Left renal cortex interstitium (tissue), 4 donors: ENCODE measurements at places on chromosomes 2 and 18. TPM values are rescaled to one million over a fixed set of nuclear protein-coding genes. Genes with fewer than 3 reads are reported as not detected.

- no peak for DNase-seq
Measured at GRCh38 chr2:128306931-128307460, 11.7 kb downstream of the HS6ST1 start.

DNA sequence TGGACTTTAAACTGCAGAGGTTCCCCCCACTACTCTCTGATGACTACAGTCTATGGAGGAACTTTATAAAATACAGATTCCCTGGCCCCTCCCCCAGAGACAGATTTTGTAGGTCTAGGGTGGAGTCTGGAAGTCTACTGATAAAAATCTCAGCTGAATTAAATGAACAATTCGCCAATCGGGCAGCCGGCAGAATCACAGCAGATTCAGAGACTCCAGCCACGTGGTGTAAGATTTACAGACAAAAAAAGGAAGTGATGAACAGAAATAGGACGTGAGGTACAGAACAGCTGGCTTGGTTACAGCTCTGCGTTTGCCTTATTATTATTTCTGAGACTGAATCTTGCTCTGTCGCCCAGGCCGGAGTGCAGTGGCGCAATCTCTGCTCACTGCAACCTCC lies 21.4 kb upstream of the MTA3 start:
- no peak for DNase-seq

- DNase-seq: peak; percentile 65
Measured at GRCh38 chr18:74196220-74197119, 48.1 kb downstream of the TIMM21 start.

- no peak for DNase-seq
Measured at GRCh38 chr2:85584354-85584856, at the start of gene VAMP5. VAMP5 (plus strand) TSS chr2:85584431; CDS start chr2:85584491, 60 bp downstream.

GRCh38 chr2:203427061-203427460 lies 98.9 kb downstream of the ABI2 start:
- DNase-seq: no peak

DNA sequence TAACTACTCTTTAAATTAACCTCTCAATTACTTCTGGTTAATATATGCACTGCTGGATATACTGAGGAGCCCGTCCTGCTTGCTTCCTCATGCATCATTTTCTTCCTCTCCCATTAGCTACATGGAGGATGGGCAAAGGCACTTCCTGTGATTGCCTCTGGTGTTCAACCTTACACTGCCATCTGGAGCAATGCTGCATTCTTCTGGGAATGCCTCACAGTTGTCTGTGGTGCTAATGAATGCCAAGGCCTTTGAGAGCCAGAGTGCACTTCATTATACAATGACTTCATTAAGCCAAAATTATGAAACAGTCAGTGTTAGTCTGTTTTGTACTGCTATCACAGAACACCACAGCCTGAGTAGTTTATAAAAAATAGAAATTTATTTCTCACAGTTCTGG lies 134.8 kb upstream of the DOCK10 start:
- no peak for DNase-seq

DNA sequence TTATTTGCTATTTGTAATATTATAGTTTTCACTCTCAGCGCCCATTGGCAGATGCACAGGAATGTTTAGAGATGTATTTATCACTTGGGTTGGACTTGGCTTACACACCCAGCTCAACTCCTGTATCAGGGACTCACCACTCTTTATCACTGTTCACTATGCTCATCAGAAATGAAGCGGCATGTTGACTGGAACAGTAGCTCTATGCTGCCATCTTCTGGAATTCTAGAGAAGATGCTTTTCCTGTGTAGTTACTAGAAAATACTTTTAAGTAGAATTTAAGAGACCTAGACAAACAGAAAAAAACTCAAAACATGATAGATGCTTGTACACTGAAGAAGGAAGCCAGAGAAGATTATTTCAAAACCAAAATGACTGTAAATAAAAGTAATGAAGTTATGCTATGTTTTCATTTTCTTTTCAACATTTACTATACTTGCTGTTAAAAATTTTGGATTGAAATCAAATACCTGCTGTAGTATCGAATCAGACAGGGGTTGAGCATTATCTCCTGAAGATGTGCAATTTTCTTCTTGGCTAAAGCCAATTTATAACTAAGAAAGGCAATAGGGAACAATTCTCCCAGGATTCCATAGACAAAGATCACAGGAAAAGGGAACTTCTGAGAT lies 47.4 kb upstream of the NXPH2 start:
- DNase-seq: peak; percentile 34

DNA sequence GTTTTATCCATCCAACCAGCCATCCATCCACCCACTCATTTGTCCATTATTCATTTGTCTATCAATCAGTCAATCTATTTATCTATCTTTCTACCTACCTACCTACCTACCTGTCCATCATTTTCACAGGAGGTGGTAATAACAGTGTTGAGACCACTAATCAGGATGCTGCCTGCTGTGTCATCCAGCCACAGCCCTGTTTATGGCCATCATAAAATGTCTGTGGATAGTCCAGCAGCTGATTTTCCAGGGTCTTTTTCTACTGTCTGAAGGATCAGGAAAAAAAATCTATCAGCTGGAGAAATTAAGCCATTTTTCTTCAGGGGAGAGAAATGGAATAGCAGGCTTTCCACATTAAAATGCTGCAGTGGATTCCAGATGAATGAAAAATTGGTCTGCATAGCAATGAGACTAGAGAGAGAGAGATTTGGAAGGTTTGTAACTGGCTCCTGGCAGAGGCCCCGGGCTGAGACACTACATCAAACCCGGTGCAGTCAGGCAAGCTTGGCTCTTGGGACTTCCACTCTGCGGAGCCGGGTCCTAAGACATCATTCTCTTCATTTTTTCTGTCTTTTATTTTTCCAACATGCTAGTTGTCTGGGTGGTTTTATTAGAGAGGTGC lies 33.0 kb upstream of the BOD1L2 start:
- DNase-seq: no peak

DNA sequence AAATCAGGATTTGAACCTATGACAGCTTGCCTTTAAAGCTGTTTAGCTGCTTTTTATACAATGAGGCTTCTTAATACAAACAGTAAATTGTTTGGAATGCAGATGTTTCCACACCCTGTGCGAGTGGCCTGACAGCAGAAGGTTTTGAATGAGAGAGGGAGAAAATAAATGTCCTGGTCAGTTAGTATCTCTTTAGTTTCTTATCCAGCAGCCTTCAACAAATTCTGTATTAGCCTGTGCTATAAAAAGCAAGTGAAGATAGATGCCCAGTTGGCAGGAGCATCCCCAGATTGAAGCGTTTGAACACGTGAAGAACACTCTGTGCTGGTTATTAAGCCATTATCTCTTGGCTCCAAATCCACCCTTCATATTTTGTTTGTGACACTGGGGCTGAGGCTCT lies 70.6 kb downstream of the CERS6 start:
- DNase-seq: no peak

DNA sequence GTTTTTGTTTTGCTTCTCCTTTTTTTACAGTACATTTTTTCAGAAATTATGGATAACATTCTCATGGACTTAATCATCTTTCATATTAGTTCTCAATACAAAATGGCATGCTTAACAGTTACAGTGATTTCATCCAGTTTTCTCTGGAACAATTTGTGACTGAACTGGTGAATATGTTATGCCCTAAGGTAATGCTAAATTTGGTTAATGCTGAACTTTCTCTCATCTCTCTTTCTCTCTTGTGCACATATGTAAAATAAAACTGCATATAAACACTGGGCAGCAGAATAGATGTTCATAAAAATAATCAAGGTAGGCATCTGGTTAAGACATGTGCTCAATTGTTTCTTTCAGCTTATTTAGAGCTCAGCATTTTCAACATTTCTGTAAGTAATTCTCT lies 196.3 kb upstream of the TMEFF2 start:
- DNase-seq: no peak

GRCh38 chr18:24026457-24026856 lies 11.9 kb downstream of the TTC39C start:
- DNase-seq: no peak

- DNase-seq: no peak
Measured at GRCh38 chr2:98252038-98252773, 94.0 kb upstream of the CNGA3 start.

DNA sequence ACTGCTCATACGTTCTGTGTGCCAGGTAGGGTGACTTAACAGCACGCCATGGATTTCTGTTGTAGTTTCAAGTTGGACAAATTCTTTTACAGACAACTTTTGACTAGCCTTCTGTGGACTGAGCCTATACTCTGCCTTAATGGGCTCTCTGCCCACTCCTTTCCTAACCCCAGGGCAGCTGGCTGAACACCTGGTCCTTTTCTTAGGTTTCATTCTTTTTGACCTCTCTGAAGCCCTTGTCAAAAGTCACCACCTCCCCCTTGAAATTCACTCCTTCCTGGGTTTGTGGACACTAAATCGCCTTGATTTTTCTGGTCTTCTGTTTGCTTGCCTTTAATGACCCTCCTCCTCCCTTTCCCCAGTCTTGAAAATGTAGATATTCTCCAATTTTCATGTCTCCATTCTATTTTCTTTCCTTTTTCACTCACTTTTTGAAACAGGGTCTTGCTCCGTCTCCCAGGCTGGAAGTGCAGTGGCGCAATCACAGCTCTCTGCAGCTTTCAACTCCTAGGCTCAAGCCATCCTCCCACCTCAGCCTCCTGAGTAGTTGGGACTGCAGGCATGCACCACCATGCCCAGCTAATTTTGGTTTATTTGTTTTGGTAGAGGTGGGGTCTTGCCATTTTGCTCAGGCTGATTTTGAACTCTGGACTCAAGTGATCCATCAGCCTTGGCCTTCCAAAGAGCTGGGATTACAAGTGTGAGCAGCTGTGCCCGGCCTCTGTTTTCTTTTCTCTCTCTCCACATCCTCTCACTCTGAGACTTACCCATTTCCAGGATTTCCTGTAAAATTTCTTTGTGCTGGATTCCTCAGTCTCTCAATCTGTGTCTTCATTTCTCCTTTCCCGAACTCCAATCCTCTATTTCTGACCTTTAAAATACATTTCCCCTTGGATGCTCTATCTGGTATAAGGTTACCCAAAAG lies 112.9 kb downstream of the PLB1 start:
- no peak for DNase-seq

- DNase-seq: no peak
Measured at GRCh38 chr2:148944536-148944935, 69.5 kb downstream of the KIF5C start.

DNA sequence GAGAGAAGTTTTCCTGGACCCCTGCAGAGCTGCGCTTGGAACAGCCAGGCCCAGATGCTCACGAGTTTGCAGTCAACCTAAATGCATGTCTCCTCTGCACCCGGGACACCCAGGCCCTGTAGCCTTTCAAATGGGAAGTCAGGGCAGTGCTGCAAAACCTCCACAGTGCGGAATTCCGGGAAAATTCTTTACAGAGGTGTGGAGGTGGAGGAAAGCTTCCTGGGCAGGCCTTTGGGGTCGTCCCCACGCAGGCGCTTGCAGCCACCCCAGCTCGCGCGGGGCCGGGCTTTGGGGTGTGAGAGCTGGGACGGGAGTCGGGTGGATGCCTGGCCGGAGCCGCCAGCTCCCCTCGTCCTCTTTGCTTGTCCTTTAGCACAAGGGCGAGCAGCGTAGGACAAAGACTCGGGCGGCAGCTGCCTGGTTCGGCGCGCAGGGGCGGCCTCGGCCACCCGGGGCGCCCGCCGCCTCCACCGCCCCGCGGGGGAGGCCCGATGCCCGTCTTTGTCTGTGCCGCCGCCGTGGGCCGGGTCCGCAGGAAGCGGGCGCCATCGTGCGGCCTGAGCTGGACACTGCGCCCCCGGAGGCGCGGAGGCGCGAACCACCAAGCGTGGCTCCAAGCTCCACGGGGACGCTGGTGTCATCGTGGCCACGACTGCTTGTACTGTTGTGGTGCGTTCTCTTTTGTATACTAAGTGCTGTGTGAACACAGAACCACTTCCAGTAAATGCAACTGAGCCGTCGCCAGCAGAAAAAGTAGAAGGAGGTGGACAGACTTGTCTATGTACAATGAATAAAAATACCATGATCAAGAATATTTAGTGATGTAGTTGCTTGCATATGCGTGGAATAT lies 28.2 kb upstream of the BCL11A start:
- no peak for DNase-seq

GRCh38 chr2:128635361-128635900 lies 316.8 kb upstream of the HS6ST1 start:
- DNase-seq: no peak

The NAPG gene
- 36.8 TPM for polyA plus RNA-seq

The ANKRD29 gene
- 0.70 TPM for polyA plus RNA-seq

The EFR3B gene
- 4.8 TPM for polyA plus RNA-seq

The ANO7 gene
- polyA plus RNA-seq: 1.7 TPM

The WDR35 gene
- 27.3 TPM for polyA plus RNA-seq

The TFPI gene
- polyA plus RNA-seq: 46.8 TPM
